Muscle of leg (tissue), 16 donors: ENCODE measurements at places on chromosomes 2 and 18. TPM values are rescaled to one million over a fixed set of nuclear protein-coding genes. Genes with fewer than 3 reads are reported as not detected.

DNA sequence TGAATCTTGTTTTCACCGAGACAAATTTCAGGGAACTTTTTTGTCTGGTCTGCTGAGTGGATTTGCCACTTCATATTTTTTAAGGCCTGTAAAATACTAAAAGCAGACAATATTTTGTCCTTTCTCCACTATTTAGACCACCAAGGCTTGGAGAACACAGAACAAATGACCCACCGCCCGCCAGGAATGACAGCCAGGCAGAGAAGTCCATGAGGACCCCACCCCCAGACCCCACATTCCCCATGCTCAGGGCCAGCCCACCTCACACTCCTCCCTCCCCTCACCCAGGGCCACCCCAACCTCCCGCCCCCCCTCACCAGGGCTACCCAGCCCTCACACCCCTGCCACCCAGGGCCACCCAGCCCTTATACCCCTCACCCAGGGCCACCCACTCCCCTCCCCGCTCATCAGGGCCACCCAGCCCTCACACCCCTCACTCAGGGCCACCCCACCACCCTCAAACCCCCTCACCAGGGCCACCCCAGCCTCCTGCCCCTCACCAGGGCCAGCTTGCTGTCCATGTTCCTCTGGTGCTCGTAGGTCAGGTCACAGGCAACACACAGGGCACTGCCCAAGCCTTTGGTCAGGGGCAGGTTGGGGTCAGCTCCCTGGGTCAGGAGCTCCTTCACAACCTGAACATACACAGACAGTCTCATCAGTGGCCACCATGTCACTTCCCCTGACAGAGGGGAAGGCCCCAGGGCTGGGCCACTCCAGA is 50.6 kb downstream of the ANKMY1 start:
- DNase-seq = no peak
- peaks cover 3% of the 10 kb centered on the region for H3K36me3 ChIP-seq
- H3K27me3 ChIP-seq = no peaks in the 10 kb centered on the region
- no peaks in the 10 kb centered on the region for H3K4me1 ChIP-seq
- no peak overlapping the region for H3K27ac ChIP-seq
- no peak overlapping the region for H3K4me3 ChIP-seq

- H3K4me1 ChIP-seq = peaks cover 2% of the 10 kb centered on the region
- no peaks in the 10 kb centered on the region for H3K27me3 ChIP-seq
- H3K4me3 ChIP-seq = no peak overlapping the region
These were observed 1.2 kb upstream of the SRBD1 start for GRCh38 chr2:45612285-45612684.

DNA sequence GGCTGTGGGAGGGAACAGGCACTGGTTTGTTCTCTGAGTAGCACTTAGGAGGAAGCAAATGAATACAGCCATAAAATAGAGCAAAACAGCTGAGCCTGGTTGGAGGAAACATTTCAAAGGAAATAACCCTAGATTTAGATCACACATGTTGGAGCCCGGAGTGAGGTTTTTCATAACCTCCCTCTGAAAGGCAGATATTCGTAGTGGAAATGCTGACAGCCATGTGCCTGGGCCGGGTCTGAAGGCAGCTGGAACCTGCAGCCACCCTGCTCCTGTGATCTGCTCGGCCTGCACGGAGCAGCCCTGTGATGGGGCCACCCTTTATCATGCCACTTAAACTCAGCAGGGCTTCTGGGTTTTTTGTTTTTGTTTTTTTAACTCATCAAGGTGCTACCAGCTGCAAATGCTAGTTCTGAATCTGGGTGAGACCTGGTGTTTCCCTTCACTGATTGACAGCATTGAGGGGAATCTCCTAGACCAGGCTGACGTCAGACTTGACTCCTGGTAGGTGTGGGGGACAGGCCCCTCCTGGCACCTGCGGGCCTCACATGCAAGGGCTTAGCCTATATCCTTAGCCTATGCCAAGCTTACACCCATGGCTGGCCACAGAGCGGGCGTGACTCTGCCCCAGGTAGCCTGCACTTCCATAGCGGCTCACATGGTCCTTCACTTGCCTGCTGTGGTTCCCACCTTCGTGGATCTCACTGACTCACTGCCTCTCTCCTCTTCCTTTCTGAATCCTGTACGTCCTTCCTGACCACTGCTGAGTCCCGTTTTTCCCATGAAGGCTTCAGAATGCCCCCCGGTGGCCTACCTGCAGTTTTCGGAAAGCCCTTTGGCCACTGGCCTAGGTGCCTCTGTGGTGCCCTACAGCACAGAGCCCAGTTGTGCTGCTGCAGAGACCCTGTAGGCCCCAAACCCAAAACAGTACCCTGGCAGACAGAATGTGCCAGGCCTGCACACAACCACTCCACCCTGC is 217.3 kb downstream of the SEPTIN10 start:
- peaks cover 4% of the 10 kb centered on the region for H3K4me1 ChIP-seq
- peaks cover 5% of the 10 kb centered on the region for H3K27me3 ChIP-seq
- H3K36me3 ChIP-seq = no peaks in the 10 kb centered on the region

GRCh38 chr18:13380691-13381070 is 162.1 kb downstream of the LDLRAD4 start:
- no peak for DNase-seq
- H3K36me3 ChIP-seq = no peaks in the 10 kb centered on the region
- H3K4me1 ChIP-seq = peaks cover 64% of the 10 kb centered on the region
- H3K4me3 ChIP-seq = no peak overlapping the region

DNA sequence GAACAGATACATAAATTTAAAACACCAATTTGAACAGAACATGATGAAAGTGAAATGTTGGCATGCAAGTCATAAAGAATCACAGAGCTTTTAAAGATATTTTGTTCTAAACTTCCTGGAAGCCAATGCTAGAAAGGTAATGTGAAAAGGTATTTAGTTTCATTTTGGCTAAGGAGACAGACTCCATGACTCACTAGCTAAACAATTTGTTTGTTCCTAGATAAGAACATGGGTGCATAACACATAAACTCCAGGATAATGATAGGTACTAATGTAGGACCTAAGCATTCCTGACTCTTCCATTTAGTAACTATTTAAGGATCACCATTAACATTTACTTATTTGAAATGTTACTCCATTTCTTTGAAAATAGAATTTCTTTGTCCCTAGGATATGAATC is 292.5 kb upstream of the CNTNAP5 start:
- DNase-seq = no peak
- H3K4me1 ChIP-seq = no peaks in the 10 kb centered on the region
- H3K27me3 ChIP-seq = no peaks in the 10 kb centered on the region
- H3K36me3 ChIP-seq = no peaks in the 10 kb centered on the region

- H3K27ac ChIP-seq = no peak overlapping the region
- H3K36me3 ChIP-seq = peaks cover 39% of the 10 kb centered on the region
- no peaks in the 10 kb centered on the region for H3K27me3 ChIP-seq
- no peak overlapping the region for H3K4me3 ChIP-seq
- DNase-seq = no peak
These were observed 34.9 kb downstream of the BCL2L11 start for GRCh38 chr2:111155610-111156009.

- H3K27ac ChIP-seq = no peak overlapping the region
- no peak overlapping the region for H3K4me3 ChIP-seq
- no peaks in the 10 kb centered on the region for H3K4me1 ChIP-seq
- H3K36me3 ChIP-seq = no peaks in the 10 kb centered on the region
- DNase-seq = no peak
These were observed 16.6 kb upstream of the NABP1 start for GRCh38 chr2:191661097-191661924.

DNA sequence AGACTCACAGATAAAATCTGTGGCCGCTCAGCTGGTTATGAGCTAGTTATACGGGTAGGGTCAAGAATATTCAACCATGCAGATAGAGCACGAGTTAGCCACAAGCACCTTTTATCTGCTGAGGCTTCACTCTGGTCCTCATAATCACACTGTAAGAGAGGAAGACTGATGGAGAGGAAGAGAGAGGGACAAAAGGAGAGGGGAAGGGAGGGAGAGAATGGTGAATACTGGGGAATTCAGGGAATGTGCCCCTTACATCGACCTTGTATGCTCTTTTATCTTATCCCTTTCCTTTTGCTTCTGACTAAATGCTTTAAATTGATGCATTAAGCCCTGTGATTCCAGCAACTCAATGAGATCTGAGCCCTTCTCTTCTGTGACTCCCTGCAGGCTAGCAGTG is 333.1 kb downstream of the DSEL start:
- H3K27ac ChIP-seq = no peak overlapping the region
- DNase-seq = no peak
- no peaks in the 10 kb centered on the region for H3K27me3 ChIP-seq
- H3K36me3 ChIP-seq = no peaks in the 10 kb centered on the region
- H3K4me1 ChIP-seq = no peaks in the 10 kb centered on the region
- H3K4me3 ChIP-seq = no peak overlapping the region

- H3K36me3 ChIP-seq = no peaks in the 10 kb centered on the region
- peaks cover 10% of the 10 kb centered on the region for H3K27me3 ChIP-seq
- no peaks in the 10 kb centered on the region for H3K4me1 ChIP-seq
- H3K27ac ChIP-seq = no peak overlapping the region
- H3K4me3 ChIP-seq = no peak overlapping the region
These were observed 3.4 kb downstream of the C2orf80 start for GRCh38 chr2:208186465-208186864.

DNA sequence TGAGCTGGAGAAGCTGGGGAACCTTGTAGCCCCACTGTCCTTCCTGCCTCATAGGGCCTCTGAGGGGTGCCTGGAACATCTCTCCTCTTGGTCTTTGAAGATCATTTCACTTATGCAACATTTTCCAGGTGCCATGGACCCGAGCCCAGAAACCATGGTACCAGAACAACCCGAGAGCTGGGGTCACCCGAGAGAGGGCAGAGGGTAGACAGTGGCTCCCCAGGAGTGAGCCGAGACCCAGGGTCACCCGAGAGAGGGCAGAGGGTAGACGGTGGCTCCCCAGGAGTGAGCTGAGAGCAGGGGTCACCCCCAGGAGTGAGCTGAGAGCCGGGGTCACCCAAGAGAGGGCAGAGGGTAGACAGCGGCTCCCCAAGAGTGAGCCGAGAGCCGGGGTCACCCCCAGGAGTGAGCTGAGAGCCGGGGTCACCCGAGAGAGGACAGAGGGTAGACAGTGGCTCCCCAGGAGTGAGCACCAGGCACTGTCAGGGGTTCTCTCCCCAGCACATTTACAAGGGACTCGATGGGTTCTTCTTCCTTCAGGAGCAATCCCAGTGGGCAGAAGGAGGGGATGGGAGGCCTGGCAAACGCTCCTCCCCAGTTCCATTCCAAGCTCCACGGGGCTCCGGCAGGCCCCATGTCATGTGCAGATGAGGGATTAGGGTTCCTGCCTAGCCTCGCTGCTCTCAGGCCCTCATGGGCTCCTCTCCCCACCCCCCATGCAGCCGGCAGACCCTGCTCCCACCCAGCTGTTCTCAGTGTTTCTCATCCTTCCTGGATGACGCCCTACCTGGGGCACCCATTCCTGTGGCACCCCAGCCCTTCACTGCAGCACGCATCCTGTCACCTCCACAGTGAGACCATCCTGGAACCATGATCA is 163.5 kb downstream of the RTP5 start:
- H3K27me3 ChIP-seq = peaks cover 19% of the 10 kb centered on the region
- no peak for DNase-seq
- H3K4me3 ChIP-seq = no peak overlapping the region
- no peaks in the 10 kb centered on the region for H3K36me3 ChIP-seq

- peaks cover 50% of the 10 kb centered on the region for H3K4me1 ChIP-seq
- H3K4me3 ChIP-seq = no peak overlapping the region
- no peak for DNase-seq
- peak overlapping the region; percentile 48 for H3K27ac ChIP-seq
- H3K27me3 ChIP-seq = no peaks in the 10 kb centered on the region
These were observed 59.7 kb downstream of the WDSUB1 start for GRCh38 chr2:159226608-159227385.

DNA sequence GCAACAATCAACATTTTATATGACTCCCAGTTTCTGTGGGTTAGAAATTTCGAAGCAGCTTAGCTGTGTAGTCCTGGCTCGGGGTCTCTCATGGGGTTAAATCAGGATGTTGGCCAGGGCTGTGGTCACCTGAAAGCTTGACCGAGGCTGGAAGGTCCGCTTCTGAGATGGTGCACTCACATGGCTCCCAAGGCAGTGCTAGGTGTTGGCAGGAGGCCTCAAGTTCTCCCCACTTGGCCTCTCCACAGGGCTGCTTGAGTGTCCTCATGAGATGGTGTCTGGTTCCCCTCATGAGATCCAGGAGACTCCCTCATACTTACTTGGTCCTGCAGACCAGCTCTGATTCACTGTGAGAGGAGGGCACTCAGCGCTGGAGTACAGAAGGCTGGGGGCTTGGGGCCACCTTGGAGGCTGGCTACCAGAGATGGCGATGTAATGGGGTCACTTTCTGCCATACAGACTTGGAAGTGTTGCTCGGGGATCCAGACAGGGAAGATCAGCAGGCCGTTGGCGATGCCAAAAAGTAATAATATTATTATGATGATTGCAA is 98.8 kb downstream of the INHBB start:
- H3K36me3 ChIP-seq = no peaks in the 10 kb centered on the region
- no peak overlapping the region for H3K27ac ChIP-seq
- H3K4me3 ChIP-seq = no peak overlapping the region
- DNase-seq = no peak
- H3K27me3 ChIP-seq = peaks cover 54% of the 10 kb centered on the region

DNA sequence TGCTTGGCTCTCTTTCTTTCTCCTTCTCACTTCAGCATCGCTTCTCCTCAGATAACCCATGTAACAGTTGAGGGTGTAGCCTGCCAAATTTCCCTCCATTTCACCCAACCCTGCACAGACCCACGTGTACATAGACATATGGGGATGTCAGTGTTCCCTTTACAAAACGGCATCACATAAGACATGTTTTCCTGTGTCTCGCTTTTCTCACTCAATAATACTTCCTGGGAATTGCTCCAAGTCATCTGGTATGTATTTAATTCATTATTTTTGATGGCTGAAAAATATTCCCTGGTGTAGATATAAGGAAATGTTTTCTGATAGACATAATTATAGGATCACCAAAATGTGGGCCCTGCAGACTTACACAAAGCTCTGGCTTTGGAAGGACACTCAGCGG is 176.8 kb downstream of the LOXHD1 start:
- H3K36me3 ChIP-seq = no peaks in the 10 kb centered on the region
- peaks cover 7% of the 10 kb centered on the region for H3K4me1 ChIP-seq
- DNase-seq = peak; percentile 95
- no peak overlapping the region for H3K27ac ChIP-seq
- H3K27me3 ChIP-seq = peaks cover 30% of the 10 kb centered on the region
- H3K4me3 ChIP-seq = no peak overlapping the region

DNA sequence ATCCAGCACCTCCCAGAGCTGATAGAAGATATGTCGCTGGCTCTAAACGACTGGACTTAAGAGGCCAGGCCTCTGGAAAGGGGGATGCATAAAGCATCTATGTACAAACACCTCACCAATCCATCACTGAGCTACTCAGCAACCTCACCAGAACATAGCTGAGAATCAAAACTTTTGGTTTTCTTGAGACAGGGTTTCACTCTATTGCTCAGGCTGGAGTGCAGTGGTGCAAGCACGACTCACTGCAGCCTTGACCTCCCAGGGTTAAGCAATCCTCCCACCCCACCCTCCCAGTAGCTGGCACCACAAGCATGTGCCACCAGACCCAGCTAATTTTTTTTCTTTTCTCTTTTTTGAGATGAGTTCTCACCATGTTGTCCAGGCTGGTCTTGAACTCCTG is 62.9 kb upstream of the MSH6 start:
- H3K4me1 ChIP-seq = no peaks in the 10 kb centered on the region
- no peak overlapping the region for H3K4me3 ChIP-seq
- no peaks in the 10 kb centered on the region for H3K36me3 ChIP-seq
- no peaks in the 10 kb centered on the region for H3K27me3 ChIP-seq

GRCh38 chr2:147792966-147793617 is 51.7 kb upstream of the ACVR2A start:
- no peak overlapping the region for H3K4me3 ChIP-seq
- no peaks in the 10 kb centered on the region for H3K4me1 ChIP-seq
- no peaks in the 10 kb centered on the region for H3K36me3 ChIP-seq
- no peak overlapping the region for H3K27ac ChIP-seq
- DNase-seq = no peak

The VWC2L gene
- polyA plus RNA-seq = not detected

The NOSTRIN gene
- polyA plus RNA-seq = 10.2 TPM

The CPO gene
- polyA plus RNA-seq = 0.20 TPM

The HDAC4 gene
- 17.6 TPM for polyA plus RNA-seq

The TCF7L1 gene
- 53.1 TPM for polyA plus RNA-seq

The ZSCAN30 gene
- 18.2 TPM for polyA plus RNA-seq

The OSR1 gene
- polyA plus RNA-seq = 25.6 TPM

The GREB1 gene
- polyA plus RNA-seq = 6.5 TPM

The EVX2 gene
- polyA plus RNA-seq = 0.10 TPM
